ENCODE measurements at places on chromosomes 12 and 14.

DNA sequence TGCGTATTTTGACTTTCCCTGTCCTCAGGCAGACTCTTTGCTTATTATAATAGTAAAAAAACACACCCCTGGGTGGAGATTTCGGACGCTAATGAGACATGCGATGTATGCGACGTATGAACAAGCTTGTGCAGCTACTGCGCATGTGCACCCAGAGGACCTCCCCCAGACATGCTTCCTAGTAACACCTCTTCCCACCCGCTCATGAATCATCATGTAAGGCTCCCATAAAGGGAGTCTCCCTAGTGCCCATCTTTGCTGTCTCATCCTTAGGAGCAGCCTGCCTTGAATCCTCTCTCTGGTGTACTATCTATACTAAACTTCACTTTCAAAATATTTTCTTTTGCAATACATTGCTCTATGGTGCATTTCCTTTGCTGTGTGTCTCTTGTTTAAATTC is 210.1 kb downstream of the TMEM132D start:
- DNase-seq: no peak

DNA sequence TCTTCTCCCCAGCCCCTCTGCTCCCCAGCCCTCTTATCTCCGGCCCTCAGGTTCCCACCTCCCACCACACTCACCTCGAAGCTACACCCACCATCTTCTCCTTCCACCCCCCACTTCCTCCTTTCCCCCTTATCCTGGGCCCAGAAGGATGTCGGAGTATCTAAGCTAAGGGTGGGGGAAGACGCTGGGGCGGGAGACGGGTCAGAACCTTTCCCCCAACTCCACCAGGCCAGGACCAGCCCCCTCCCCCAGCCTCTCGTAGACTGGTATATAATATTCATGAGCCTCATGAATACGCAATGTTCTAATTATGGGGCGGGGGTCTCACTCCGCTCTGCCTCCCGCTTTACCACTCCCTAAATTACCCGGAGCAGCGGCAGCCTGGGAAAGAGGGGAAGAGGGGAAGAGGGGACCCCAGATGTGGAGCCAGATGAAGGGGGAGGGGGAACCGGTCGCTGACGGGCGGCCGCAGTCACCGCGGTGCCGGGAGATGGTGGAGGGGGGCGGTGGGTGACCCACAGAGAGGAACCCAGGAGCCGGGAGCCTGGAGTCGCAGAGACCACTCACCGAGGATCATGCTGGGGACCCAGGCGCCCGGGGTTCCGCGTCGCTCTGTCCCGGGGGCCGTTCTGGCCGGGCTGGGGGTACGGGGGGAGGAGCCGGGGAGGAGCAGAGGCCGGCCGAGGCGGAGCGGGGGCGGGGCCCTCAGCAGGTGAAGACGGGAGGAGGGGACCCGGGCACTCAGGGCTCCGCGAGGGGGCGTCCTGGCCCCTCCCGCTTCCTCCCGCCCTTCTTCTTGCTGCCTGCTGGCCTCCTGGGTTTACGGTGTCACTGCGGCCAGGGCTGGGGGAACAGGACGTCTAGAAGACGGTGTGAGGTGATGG is 6.4 kb upstream of the ZNF385A start:
- peak; percentile 60 for DNase-seq

DNA sequence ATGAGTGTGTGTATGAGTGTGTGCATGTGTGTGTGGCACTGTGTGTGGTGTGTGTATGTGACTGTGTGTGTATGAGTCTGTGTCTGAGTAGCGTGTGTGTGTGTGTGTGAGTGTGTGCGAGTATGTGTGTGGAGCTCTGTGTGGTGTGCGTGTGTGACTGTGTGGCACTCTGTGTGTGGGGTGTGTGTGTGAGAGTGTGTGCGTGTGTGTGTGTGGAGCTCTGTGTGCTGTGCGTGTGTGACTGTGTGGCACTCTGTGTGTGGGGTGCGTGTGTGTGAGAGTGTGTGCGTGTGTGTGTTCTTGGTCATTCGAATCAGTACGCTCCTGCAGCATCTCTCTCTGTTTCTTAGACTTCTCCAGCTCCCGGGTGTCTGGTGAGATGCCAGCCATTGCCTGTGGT is 76.9 kb upstream of the TMEM132C start:
- DNase-seq: no peak

DNA sequence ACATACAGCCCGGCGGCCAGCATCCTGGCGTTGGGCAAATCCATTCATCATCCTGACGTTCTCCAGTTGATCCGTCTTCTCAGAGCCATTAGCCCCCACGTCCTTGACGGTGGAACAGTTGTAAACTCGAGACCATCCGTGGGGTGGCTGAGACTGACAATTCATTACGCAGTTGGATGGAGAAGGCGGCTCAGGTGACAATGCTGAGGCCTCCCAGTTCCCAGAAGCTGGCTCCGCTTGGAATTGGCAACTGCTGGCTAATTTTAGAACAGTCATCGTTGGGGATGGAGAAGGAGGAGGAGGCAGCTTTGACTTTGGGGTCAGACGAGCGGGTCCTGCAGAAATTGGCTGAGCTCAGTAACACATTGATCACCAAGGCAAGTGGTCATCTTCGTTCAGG is 186.5 kb downstream of the PHETA1 start:
- DNase-seq: no peak

DNA sequence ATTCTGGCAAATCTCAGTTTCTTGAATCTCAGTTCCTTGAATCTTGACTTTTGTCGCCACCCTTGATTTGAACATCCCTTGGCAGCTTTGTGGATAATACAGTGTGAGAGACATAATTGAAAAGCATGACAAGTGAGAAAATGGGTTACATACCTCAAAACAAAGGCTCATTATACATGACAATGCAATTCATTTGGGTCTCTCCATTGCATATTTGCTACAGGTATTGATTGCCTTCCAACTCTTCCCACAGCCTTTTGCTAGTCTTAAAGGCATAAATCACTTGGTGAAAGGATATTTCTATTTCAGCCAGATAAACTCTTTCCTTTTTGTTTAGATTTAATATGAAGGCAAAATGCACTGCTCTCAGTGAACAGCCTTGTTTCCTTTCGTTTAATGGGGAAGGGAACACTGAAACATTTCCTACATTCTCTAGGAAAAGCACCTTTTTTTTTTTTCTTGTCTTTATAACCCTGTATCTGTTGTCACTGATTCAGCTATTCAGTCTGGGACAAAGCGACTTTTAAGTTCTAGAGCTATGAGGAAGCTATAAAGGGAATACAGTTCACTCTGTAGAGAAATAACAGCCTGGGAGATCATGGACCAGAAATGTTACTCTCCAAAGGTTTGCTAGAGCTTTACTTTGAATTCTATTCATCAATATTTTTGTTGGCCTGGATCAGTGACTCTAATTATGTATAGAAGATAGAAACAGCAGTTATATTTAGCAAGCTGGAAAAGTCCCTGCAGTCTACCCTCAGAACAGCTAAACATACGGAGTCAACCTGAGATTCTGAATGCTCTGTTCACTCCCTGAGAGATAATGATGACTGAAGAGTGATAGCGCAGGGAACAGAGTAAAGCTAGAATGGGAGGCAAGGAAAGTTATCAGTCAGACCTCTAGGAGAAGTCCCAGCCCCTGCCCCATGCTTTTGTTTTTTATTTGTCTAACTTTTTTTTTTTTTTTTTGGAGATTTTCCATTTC is 311.4 kb downstream of the RGS6 start:
- DNase-seq: no peak

- DNase-seq: no peak
These were observed 64.0 kb upstream of the SLC24A4 start for GRCh38 chr14:92258934-92259333.

DNA sequence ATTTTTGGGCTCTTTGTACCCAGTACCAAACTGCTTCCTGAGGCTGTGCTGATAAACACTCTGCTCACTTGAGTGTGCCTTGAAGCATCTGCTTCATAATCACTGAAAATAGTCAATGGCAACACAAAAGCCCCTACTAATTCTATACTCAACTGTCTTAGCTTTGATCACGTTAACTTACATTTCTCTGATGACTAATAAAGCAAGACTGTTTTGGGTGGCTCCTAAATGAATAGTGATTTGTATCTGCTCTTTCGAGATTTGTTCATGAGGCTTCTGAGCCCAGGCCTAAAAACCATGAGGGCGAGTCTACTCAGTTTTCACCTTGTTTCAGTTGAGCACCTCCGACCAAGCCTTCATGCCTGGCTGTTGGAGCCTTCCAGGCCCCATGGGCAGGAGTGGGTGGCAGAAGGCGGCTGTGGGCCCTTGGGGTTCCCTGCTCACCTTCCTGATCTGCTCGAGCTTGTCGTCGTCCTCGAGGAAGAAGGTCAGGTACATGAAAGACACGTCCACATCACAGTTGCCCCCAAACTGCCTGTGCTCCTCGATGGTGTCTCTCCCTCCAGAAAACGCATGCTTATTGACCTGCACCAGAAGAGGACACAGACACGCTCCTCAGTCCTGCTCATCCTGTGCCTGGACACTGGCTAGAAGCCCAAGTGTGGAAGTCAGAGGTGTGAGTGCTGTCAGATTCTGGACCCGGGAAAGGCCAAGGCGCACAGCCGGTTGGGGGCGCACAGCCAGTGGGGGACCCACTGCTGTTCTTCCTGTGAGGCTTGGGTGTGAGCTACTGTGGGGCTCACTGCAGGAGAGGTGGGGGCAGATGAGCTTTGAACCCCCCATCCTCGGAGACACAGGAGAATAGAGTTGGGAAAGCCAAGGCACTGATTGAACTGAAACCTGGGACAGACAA is 13.7 kb downstream of the SLC25A47 start:
- DNase-seq: no peak

DNA sequence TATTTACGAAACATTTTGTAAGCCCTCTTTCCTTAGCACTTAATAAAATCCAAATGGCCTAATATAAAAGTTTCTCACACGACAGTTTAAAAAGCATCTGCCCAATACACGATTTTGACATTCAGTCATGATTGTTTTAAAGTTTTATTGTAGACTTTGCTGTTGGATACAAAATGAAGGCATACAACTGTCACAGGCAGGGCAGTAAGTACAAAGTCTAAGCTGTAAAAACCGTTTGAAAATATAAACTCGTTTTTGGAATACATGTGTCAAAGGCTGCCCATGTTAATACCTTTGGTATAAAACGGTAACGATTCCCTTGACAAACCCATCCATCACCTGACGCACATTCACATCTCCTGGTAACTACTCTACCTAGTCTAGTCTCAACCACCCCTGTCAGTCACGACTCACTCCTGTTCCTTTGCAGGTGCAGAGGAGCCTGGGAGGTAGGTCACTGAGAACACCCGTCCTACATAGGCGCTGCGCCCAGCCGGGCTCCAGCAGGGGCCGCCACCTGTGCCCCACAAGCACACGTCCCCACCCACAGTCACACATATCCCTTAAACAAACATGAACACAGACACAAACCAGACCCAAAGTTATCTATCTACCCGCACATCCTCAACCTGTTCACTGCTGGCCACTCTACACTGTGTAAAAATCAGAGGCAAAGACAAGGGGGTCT is 27.1 kb downstream of the KCTD10 start:
- no peak for DNase-seq

DNA sequence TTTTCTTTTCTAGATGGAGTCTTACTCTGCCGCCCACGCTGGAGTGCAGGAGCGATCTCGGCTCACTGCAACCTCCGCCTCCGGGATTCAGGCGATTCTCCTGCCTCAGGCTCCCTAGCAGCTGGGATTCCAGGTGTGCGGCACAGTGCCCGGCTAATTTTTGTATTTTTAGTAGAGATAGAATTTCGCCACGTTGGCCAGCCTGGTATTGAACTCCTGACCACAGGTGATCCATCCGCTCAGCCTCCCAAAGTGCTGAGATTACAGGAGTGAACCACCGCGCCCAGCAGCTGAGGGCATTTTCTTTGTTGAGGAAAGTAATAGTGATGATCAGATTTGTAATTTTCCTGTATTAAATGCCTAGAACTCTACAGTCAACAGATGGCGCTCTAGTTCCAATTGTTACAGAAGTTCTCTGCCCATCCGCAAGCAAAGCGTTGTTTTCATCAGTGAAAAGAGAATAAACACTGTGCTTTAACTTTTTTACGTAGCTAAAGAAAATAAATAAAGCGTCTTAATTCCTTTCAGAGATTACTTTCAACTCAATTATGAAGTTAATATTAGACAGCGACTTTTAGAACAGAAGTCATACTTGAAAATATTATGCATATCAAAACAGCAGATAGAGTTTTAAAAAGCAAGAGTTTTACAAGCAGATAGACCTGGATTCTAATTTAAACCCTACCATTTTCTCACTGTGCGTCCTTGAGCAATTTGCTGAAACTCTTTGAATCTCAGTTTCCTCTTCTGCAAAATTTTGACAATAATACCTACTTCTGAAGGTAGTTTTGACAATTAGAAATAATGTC is 335.1 kb downstream of the DUSP6 start:
- no peak for DNase-seq

DNA sequence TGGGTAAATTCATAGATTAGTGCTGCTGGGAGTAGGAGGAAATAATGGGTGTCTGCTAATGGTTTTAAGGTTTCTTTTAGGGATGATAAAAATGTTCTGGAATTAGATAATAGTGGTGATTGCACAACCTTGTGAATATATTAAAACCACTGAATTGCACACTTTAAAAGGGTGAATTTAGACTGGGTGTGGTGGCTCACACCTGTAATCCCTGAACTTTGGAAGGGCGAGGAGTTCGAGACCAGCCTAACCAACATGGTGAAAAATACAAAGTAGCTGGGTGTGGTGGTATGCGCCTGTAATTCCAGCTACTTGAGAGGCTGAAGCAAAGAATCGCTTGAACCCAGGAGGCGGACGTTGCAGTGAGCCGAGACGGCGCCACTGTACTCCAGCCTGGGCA is 1.3 kb downstream of the RAD52 start:
- no peak for DNase-seq

GRCh38 chr12:114636723-114637480 is 47.1 kb downstream of the TBX3 start:
- no peak for DNase-seq

GRCh38 chr14:103207388-103208072 is 84.3 kb downstream of the TNFAIP2 start:
- no peak for DNase-seq

DNA sequence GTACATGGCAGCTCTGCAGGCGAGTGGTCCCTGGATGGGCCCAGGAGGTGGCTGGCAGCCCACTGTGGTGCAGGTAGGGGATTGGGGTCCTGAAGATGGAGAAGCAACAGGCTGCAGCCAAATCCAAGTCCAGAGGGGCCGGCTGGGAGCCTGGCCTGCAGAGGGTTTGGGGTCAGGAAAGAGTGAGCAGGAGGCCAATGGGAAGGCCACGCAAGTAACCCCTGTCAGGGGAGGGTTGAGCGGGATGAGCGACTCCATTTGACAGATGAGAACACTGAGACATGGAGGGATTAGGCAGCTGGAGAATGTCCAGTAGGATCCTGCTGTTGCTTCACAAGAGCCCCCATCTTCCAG is 136.0 kb downstream of the BCL11B start:
- no peak for DNase-seq

DNA sequence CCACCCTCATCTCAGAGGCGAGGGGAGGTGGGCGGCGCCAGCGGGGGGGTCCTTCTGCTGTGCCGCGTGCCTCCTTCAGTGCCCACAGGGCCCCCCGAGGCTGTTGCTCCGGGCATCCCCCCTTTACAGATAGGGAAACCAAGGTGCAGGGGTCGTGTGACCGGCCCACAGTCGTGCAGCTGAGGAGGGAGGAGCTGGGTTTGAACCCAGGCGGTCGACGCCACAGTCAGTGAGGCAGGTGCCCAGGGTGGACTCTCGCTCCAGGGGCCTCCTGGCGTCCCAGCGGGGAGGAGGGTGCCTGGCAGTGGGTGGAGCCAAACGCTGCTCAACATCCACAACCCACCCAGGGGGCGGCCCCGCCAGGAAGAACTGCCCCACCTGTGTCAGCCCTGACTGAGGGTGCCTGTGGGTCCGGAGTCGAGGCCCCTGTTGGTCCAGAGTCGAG is 8.6 kb downstream of the GALNT9 start:
- DNase-seq: no peak

Measured in stimulated activated CD8-positive, alpha-beta memory T cell treated with anti-CD3 and anti-CD28 coated beads, Interleukin-2, amount 100 ng/mL, for 48 hours (primary cell).